Glutamatergic neuron (in vitro differentiated cells): ENCODE measurements at places on chromosomes 11 and 22. TPM values are rescaled to one million over a fixed set of nuclear protein-coding genes. Genes with fewer than 3 reads are reported as not detected.

DGAT2 gene
- total RNA-seq = 0.76 TPM

OR2AG1 gene
- not detected for total RNA-seq

GRCh38 chr11:22699388-22699787 lies 33.0 kb downstream of the GAS2 start:
- DNase-seq = no peak

- no peak for DNase-seq
These were observed 280.7 kb upstream of the CADM1 start for GRCh38 chr11:115784796-115785521.

CASP5 gene
- not detected for total RNA-seq

DNA sequence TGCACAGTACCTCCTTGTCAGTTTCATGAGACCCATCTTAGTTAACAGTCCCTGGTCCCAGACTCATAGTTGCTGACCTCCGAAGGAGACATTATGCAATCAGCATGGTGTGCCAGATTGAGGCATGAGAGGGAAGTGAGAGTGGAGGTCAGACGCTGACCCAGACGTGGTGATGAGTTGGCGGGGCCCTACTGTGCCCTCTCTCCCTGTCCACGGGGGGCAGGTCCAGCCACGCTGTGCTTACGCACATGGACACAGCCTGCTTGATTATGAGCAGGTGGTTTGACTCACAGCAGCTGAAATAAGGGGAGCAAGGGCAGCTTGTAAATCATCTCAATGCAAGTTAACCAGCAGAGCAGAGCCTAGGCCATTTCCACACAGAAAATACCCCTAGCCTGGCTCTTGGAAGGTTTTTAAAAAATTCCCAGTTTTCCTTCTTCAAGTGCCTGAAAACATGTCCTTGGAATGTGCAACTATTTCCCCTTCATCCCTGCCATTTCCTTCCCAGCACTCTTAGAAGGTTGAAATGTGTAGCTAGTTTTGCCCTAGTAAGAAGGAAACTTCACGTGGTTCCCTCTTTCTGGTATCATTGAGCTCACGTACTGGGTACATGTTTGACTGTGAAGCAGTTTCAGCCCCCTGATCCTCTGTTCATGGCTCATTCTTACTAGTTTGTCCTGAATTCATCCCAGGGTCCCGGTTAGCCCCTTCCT lies 122.6 kb upstream of the SORL1-AS1 start:
- DNase-seq = no peak

DNA sequence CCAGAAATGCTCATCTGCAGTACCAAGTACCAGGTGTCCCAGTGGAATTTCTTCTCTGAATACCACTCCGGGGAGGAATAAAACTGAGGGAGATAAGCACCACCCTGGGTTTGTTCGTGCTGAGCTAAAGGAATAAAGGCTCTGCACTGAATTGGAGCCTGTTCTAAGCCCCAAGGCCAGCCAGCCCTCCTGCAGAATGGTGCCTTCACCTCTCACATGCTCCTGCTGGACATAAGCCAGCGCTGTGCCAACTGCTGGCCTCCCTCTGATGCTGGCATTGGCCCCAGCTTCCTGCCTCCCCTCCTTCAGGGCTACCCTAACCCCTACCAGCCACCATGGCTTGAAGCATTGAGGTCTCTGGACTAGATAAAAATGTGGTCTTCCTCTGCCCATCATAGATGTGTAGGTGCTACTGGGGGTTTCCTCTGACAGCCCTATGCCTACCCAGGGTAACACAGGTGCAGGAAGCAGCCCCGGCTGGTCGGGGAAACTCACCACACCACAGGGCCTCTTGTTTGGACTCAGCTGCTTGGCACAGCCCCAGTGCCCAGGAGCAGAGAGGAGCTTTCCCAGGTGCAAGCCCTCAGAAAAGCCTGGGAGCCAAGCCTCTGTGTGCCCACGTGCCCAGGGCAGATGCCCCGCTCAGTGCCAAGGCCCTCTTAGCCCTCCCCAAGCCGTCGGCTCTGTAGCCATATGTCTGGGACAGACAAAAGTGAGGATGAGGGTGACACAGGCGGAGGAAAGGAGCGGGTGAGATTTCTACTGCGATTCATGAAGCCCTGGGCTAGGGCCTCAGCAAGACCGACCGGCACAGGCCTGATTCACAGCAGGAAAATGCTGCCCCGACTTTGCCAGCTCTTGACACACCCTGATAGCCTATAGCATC lies 34.1 kb upstream of the JAM3 start:
- no peak for DNase-seq

KCNJ5 gene
- total RNA-seq = 0.34 TPM

DNA sequence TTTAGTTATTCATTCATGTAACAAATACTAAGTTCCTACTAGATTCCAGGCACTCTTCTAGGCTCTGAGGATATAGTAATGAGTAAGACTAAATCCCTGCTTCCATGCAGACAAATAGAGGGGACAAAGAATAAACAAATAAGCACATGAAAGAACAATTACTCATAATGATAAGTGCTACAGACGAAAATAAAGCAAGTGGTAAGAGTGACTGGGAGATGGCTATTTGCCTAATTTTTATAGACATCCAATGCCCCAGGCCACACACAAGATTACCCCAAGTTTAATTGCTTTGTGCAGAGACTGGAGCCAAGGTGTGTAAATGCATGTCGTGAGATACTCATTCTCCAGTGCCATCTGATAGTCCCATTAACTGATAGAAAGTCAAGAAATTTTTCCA lies 62.6 kb downstream of the DCUN1D5 start:
- no peak for DNase-seq

DNA sequence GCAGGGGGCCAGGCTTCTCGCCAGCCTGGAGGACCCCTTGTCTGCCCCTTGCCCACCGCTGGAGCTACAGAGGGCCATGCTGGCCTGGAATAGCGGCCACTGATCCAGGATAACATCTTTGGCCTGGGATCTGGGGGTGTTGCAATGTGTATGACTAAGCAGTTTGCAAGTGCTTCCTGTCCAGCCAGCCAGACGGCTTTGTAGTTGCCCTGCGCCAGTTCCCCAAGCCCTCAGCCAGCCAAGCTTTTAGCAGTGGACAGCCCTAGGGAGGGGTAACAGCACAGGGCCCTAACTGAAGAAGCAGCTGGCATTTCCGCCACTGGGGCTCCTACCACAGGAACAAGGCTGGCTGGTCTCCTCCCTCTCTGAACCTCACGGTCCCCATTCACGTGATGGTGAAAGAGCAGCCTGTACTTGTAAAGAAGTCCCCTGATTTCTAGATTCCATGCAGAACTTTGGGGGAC lies 32.1 kb downstream of the UQCR10 start:
- no peak for DNase-seq

DNA sequence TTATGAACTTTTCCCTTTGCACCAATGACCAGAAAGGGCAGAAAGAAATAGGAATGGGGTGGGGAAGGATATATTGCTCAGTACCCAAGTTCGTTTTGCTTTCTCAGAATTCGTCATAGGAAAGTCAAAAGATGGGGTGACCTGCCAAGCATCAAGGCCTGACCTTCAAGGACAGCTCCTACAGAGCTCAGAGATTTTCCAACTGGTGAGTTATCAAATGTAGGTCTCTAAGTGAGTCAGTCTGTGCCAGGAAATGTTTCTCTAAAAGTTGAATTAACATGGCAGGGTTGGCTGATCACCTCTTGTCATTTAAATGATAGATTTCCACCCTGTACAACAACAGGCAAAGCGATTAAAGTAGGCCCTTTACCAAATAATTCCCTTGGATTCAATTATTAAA lies 307.2 kb downstream of the CADM1 start:
- DNase-seq = no peak

DNA sequence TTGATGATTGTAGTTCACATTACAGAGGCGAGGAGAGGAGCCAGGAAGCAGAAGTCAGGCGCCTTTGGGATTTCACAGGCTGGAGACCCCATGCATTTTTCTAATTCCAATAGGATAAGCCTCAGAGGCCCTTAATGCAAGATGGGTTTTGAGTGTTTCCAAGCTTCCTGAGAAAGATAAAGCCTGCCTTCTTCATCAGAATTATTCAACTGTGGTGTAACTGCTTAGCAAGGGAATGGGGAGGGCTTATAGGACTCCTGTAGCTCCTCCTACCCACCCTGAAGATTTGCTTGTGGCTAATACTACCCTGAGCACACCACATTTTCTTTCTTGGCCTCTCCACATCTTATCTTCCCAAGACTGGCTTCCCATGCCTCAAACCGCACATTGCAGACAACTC lies 151.1 kb upstream of the ISX start:
- DNase-seq = no peak

GRCh38 chr22:26777156-26777801 lies 119.9 kb downstream of the MIAT start:
- no peak for DNase-seq

DNA sequence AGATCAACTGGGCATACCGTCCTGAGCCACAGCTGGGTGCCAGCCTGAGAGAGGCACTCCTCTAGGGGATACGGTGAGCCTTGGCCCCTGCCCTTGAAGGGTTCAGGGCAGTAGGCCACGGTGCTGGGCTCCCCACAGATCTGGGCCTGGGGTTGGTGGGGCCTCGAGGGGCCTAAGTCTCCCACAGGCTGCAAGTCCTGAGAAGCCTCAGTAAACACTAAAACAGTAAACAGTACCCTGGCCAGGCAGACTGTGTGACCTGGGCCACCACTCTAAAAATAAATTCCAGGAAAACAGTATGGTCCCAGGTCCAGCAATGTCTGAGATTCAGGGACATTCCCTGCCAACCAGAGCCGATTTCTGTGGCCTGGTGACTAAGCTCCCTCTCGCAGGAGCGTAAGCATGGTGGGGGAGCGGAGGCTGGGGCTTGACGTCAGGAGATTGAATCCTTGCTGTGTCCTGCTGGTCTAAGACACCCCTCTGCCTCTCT lies 2.3 kb upstream of the RHOD start:
- no peak for DNase-seq

VWA5A gene
- 2.6 TPM for total RNA-seq

DNA sequence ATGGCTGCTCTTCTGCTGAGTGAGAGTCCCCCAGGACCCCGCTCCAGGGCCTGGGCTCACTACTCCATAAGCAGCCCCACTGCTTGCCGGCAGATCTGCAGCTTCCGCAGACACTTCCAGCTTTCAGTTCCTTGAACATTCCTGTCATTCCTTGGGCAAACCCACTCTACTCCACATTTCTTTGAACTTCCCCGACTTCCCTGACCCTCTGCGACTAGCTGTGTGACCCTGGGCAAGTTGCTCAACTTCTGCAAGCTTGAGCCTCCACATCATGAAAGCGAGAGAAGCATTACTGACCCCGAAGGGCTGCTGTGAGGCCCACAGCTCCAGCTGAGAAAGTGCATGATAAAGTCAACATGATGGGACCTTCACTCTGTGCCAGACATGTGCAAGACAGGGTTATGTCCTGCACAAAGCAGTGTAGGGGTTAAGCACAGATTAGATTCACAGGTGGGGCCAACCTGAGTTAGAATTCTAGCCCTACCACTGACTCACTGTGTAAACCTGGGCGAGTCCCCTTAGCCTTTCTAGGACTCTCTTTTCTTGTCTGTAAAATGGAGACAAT lies 51.8 kb downstream of the THAP12 start:
- no peak for DNase-seq

GUCD1 gene
- 64.9 TPM for total RNA-seq

- no peak for DNase-seq
These were observed 40.8 kb upstream of the PPARA start for GRCh38 chr22:46109474-46110003.

VPS26B gene
- 63.6 TPM for total RNA-seq

GRCh38 chr11:133635244-133635739 lies 103.0 kb upstream of the OPCML start:
- no peak for DNase-seq

CFAP300 gene
- 1.4 TPM for total RNA-seq

DNA sequence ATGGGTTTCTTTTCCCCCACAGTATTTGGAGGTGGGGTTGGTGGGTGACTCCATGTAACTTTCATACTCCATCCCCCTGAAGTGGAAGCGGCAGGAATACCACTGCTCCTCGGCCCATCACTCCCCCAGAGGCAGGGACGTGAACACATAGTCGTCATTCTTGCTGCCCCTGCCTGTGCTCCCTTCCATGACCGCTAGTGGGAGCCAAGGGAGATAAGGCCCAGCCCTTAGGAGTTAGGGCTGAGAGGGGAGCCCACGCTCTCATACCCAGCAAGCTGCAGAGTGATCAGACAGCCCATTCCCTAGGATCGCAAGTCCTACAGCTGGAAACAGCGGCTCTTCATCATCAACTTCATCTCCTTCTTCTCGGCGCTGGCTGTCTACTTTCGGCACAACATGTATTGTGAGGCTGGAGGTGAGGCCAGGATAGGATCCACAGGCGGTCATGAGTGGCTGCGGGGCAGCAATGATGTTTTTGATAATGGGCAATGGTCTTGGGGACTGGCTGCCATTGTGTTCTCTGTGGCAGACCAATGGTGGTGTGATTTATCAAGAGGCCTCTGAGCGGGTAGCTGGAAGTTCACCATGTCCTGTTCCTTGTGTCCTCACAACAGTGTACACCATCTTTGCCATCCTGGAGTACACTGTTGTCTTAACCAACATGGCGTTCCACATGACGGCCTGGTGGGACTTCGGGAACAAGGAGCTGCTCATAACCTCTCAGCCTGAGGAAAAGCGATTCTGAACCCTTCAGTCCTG lies 15.9 kb downstream of the RHOG start:
- peak; percentile 83 for DNase-seq

GRCh38 chr11:10394229-10395101 lies 60.6 kb upstream of the AMPD3 start:
- no peak for DNase-seq

CALCB gene
- 0.74 TPM for total RNA-seq

OVOL1 gene
- total RNA-seq = not detected

ME3 gene
- total RNA-seq = 12.4 TPM

- DNase-seq = no peak
These were observed 11.3 kb downstream of the CUL5 start for GRCh38 chr11:108019870-108020540.

MMP8 gene
- total RNA-seq = not detected

- DNase-seq = no peak
These were observed 29.8 kb downstream of the SGSM3 start for GRCh38 chr22:40400159-40400558.

DNA sequence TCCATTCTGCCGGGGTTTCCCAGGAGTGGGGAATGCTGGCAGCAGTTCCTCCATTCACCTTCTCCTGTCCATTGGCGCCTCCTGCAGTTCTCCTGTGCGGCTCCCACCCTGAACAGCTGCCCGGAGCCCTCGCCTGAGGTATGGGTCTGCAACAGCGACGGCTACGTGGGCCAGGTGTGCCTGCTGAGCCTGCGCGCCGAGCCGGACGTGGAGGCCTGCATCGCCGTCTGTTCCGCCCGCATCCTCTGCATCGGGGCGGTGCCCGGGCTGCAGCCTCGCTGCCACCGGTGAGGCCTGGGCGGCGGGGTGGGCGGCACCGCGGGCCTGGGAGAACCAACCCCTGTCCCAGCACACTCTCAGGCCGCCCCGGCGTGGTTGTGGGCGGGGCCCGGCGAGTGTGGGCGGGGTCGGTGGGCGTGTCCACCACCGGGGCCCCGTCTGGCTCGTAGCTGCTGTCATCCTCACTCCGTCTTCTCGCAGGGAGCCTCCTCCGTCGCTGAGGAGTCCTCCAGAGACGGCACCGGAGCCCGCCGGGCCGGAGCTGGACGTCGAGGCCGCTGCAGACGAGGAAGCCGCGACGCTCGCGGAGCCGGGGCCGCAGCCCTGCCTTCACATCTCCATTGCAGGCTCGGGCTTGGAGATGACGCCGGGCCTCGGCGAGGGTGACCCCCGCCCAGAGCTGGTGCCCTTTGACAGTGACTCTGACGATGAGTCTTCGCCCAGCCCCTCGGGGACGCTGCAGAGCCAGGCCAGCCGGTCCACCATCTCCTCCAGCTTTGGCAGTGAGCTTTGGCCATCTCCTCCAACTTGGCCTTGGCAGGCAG lies 14.0 kb upstream of the RELT start:
- peak; percentile 69 for DNase-seq
